Stimulated activated CD4-positive, alpha-beta T cell treated with anti-CD3 and anti-CD28 coated beads, Interleukin-15, amount 100 ng/mL, for 1 hour (primary cell): ENCODE measurements at places on chromosomes 6 and 20.

DNA sequence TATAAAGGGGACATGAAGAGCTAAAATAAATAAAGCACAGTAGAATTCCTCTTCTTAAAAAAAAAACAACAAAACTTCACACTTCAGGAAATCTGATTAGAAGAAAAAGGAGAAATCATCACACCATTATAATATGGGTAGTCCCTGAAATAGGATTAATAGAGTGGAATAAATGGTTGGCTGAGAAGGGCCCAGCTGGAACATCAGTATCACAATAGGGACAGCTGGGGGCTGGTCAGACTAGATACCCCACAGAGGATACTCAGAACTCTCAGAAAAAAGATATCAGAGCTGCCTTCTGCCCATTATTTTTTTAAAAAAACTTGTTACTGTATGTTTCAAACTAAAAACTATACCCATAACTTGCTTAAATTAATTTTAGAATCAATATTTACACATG lies 75.2 kb downstream of the DST start:
- no peak for DNase-seq

DNA sequence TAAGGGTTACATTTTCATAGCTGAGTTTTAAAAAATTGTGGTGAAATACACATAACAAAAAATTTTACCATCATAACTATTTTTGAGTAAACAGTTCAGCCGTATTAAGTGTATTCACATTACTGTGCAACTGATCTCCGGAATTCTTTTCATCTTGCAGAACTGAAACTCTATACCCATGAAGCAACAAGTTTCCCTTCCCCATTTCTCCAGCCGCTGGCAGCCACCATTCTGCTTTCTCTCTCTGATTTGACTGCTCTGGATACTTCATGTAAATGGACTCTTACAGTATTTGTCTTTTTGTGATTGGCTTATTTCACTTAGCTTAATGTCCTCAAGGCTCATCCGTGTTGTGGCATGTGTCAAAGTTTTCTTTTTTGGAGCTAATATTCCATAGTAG lies 341.6 kb downstream of the QKI start:
- DNase-seq, result no peak

- DNase-seq, result no peak
Observed at GRCh38 chr6:140105857-140106256, 731.4 kb upstream of the CITED2 start.

- DNase-seq, result no peak
Observed at GRCh38 chr6:69289689-69290495, 506.9 kb downstream of the LMBRD1 start.
